Kidney tubule cell (primary cell): ENCODE measurements at places on chromosomes 12 and 14.
A peak's percentile ranks its signal among the peaks of the same experiment; 100 is the strongest.

- DNase-seq = peak; percentile 3
These were observed 2.4 kb upstream of the HEBP1 start for GRCh38 chr12:13002301-13003097.

DNA sequence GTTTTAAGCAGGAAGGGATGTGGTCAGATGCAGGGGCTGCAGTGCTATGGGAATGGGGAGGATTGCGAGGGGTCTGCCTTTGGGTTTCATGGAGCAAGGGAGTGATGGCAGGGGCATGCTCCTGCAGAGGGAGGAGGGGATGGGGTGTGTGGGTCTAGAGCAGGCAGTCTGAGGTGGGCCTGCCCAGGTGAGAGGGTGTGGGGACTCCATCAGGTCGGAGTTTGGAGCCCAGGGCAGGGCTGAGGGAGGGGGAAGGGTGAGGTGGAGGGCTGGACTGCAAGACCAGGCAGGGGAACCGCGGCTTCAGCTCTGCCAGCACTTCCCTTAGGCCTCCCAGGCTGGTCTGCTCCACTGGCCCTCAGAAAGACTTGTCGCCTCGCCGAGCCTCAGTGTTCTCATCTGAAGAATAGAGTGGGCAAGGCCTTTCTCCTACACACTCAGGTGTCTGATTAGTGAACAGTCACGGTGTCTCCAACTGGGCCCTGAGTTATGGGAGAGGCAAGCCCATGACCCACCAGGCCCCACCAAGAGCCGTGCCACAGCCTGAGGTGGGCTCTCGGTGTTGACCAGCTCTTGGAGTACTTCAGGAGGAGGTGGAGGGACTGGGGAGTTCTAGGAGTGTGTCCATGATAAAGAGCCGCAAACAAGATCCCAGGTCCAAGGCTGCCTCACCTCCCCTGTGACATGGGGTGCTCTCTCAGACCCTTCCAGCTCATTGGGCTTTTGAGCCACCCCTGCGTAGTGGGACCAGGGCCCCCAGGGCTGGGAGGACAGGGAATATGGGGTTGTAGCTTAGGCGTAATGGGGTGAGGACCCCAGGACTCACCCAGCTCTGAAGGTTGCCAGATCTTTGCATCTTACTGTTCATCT, 20.1 kb upstream of the KRT80 start:
- no peak for DNase-seq

GRCh38 chr14:65555358-65555757, 142.8 kb downstream of the FUT8 start:
- no peak for DNase-seq

GRCh38 chr12:40864891-40865290, 172.7 kb downstream of the CNTN1 start:
- DNase-seq = no peak

DNA sequence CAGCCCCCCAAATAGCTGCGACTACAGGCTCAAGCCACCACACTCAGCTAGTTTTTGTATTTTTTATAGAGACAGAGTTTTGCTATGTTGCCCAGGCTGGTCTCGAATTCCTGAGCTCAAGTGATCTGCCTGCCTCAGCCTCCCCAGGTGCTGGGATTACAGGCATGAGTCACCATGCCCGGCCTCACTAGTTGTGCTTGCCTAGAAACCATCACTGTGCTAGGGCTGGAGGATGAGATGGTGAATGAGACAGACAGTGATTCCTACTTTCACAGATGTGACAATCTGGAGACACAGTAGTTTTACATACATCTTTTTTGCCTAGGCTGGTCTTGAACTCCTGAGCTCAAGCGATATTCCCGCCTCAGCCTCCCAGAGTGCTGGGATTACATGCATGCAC, 7.5 kb upstream of the MSI1 start:
- peak; percentile 60 for DNase-seq

- DNase-seq = peak; percentile 29
These were observed 23.1 kb upstream of the NKX2-8 start for GRCh38 chr14:36605506-36605857.

DNA sequence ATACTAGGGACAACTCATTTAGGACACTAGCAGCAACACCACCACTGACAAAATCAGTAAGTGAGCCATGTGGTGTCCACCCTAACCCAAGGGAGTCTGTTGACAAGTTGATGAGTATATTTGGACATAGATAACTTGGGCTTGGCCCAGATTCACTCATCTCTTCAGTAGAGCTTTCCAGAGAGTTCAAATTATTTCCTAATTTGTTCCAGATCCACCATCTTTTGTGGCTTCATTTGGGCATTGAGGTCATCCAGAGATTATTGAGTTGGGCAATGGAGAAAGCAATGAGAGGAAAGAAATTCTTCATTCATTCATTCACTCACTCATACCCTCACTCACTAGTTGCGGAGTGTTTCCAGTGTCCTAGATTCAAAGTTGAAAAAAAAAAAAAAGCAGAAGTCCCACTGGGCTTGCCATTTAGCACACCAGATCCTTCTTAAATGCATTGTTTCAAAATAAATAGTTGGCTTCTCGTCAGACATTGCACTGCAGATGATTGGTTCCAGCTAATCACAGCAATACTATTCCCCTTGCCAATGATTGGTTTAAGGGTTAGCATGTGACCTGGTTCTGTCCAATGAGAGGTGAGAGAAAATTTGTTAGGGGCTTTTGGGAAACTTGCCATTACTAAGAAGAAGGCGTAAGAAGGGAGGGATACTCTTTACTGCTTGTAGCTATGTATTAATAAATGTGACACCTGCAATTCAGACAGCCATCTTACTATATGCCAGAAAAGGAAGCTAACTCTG, 31.8 kb upstream of the WSCD2 start:
- no peak for DNase-seq

GRCh38 chr14:65208548-65208947, 106.2 kb upstream of the MAX start:
- no peak for DNase-seq

DNA sequence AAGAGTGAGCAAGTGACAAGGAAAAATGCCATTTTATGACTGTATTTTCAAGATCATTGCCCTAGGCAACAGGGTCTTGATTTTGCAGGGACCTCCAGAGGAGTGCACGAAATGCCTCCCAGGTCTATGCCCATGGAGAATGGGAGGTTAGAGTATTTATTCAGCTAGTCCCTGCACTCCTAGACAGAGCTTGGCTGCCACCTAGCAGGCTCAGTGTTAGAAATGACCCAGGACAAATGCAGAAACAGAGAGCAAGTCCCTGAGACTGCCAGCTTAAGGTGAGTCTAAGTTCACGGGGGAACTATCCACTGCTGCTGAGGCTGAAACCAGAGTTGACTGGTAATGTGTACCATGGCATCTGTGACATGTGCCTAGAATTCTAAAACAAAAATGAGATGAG, 506.4 kb downstream of the MED13L start:
- no peak for DNase-seq

- DNase-seq = peak; percentile 95
These were observed 324.2 kb downstream of the ZFP36L1 start for GRCh38 chr14:68468437-68469207.

DNA sequence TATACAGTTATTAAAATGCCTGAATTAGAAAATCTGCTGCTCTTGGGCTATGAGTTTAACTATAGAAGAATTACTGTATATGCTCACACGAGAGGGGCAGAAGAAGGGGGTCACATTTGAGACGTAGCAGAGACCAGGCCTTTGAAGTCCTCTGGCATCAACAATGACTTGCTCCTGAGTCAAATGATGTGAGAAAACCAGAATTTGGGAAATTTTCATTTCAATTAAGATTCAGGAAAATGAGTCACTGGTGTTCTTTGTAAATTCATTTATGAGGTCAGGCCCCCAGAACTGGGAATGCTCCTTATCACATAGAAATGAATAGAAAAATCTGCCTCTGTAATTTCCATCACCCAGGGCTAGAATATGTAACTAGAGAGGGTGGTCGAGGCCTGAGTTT, 92.9 kb downstream of the APAF1 start:
- DNase-seq = no peak

- DNase-seq = no peak
These were observed 285.8 kb downstream of the NUAK1 start for GRCh38 chr12:105852951-105853350.

GRCh38 chr12:47811072-47811396, 8.7 kb downstream of the HDAC7 start:
- no peak for DNase-seq

- DNase-seq = peak; percentile 85
These were observed 4.2 kb upstream of the BAZ2A start for GRCh38 chr12:56634242-56634836.

- peak; percentile 12 for DNase-seq
These were observed 106.7 kb downstream of the CRADD start for GRCh38 chr12:93783832-93784231.

DNA sequence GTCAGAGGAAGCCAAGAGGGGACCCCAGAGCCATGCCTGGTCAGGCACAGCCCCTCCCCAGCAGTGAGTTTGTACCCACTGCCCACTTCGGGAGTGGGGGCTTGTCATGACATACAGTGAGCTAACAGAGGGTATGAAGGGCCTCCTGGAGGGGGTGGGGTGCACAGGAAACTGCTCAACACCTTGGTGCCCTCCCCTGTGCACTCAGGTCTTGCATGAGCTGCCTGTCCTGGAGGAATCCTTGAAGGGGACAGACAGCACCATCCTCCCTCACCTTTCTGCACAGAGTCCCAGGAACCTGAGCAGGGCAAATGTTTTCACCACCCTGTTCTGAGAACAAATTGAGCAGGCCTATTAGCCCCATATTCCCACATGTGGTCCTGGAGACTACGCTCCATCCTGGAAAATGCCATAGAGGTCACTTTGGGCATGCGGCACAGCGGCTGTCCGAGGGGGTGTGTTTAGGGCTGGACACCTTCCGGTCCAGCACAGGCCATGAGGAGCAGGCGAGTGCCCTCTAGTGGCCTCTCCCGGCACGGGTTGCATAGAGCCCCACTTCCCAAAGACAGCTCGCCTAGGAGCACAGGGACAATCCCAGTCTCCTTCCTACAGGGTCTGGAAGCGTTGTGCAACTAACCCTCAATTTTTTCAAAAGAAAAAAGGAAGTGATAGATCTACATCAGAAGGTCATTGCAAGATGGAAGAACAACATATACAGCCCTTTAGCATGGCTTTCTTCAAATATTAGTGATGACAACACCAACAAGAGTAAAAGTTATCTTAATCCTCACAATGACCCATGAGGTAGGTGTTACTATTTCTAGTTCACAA, 31.9 kb upstream of the ZFP36L1 start:
- DNase-seq = peak; percentile 85

GRCh38 chr12:124564971-124565491, 2.4 kb downstream of the NCOR2 start:
- DNase-seq = peak; percentile 21

DNA sequence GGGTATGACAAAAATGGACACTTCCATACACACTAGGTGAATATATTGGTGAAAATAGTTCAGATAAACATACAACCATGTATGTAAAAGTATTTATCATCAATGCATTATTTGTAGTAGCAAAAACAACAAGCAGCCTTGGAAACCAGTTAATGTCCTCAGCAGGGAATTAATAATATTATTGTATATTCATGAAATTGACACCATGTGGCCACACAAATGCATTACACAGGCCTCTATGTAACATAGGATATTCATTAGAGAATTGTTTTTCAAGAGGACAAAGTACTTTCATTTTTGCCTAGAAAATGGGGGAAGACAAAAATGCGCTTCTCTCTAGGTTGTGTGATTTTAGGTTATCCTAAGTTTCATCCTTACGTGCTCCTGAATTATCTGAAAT, 24.3 kb downstream of the SPRING1 start:
- DNase-seq = no peak

GRCh38 chr14:54981698-54982097, 45.2 kb downstream of the WDHD1 start:
- DNase-seq = no peak

- no peak for DNase-seq
These were observed 71.3 kb downstream of the PTHLH start for GRCh38 chr12:27900920-27901879.

DNA sequence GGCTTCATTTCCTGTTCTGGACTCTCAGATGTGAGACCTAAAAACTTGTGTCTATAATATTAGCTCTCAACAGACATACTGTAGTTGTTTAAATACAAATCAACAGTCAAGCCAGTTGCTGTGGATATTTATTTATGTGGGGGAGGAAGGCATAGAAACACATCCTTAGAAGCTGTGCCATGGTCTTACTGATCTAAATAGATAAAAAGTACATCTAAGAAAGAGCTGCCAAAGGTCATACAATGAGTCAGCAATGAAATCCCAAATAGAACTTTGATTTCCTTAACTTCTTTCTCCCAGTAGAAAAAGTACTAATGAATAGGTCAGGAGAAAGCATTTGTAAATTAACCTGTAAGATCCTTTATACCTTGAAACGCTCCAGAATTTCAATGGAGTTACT, 185.1 kb downstream of the AKAP6 start:
- DNase-seq = no peak

GRCh38 chr14:24411443-24412389, 12.9 kb downstream of the NYNRIN start:
- DNase-seq = peak; percentile 51

GRCh38 chr12:38587594-38587993, 271.0 kb downstream of the ALG10B start:
- no peak for DNase-seq

- DNase-seq = no peak
These were observed 106.5 kb upstream of the PLXNC1 start for GRCh38 chr12:94041850-94042249.

DNA sequence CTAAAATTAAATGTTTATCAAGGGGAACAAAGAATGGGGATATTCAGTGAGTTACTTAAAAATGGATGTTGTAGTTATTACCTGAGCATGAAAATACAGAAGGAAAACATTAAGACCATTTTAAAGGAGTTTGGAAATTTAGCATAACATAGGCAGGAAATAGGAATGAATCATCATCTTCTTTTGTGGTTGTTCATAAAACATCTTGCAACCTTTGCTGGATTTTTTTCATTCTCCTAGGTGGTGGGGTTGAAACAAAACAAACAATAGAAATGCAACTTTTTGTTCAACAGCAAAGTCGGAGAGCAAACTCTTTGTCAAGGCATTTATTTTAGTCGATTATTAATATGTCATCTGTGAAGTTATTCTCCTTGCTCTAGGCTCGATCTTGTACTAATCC, 275.1 kb downstream of the IPO8 start:
- no peak for DNase-seq

GRCh38 chr14:103220982-103221641, 97.9 kb downstream of the TNFAIP2 start:
- no peak for DNase-seq

GRCh38 chr14:90383731-90384542, 12.9 kb upstream of the CALM1 start:
- DNase-seq = no peak

- no peak for DNase-seq
These were observed 110.8 kb downstream of the KCNH5 start for GRCh38 chr14:62934439-62934838.

DNA sequence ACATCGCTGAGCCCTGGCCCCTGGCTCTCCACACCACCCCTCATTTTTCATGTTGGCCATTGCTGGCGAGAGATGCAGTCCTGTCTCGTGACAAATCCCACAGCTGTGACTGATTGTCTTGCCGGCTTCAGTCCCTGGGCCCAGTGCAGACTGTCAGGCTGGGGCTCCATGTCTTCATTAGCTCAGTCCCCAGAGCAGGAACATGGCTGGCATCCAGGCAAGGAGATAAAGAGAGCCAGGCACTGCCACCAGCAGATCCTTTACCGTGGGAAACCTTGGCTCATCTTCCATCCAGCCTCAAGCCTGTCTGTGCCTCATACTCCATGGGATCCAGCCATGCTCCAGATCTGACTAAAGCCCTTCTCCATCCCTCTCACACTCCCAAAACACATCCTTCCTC, 284.7 kb upstream of the FKBP4 start:
- DNase-seq = no peak

GRCh38 chr12:7145671-7146070, 15.5 kb downstream of the CLSTN3 start:
- peak; percentile 70 for DNase-seq
